GOT3 (cell line): ENCODE measurements at places on chromosomes 5 and 9.

GRCh38 chr9:16442622-16443021, 427.8 kb downstream of the BNC2 start:
- DNase-seq: no peak

DNA sequence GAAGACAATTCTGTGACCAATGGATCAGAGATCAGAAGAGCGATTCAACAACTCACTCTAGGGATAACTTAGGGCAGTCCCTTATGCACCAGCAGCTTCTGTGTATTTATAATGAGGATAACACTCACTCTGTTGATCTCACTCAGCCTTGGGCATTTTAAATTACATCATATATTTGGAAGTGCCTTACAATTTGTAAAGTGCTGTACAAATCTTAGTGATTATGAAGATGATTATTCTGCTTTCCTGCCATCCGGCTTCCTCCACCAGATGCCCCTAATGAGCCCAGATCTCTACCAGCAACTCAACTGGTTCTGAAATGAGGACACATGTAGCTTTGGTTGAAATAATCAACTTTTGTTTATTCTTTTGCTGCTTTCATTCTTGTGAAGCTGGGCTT, 105.3 kb downstream of the PCSK1 start:
- DNase-seq: no peak

DNA sequence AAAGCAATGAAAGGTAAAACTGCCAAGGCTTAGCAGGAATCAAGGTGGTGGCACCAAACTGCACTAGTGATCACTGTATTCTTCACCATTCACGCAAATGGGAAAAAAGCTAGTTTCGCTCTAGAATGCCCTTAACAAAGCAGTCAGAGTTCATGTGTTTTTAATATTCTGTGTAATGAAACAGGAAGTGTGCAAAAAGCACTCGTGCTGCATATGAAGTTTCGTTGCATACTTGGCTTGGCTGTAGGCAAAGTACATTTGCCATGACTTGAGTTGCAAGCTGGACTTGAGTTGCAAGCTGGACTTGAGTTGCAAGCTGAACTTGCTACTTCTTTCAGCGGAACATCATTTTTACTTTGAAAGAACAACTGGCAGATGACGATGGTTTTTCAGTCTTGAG, 55.4 kb downstream of the FOXI1 start:
- DNase-seq: no peak

GRCh38 chr9:78014776-78015175, 16.8 kb downstream of the GNAQ start:
- no peak for DNase-seq

- no peak for DNase-seq
Measured at GRCh38 chr9:97559111-97559514, 57.6 kb downstream of the TMOD1 start.
